Stimulated activated CD8-positive, alpha-beta memory T cell treated with anti-CD3 and anti-CD28 coated beads, Interleukin-2, amount 100 ng/mL, for 1 hour (primary cell): ENCODE measurements at places on chromosomes 1 and 21.

GRCh38 chr1:145688924-145689323 lies 18.2 kb downstream of the PDZK1 start:
- DNase-seq, result no peak

DNA sequence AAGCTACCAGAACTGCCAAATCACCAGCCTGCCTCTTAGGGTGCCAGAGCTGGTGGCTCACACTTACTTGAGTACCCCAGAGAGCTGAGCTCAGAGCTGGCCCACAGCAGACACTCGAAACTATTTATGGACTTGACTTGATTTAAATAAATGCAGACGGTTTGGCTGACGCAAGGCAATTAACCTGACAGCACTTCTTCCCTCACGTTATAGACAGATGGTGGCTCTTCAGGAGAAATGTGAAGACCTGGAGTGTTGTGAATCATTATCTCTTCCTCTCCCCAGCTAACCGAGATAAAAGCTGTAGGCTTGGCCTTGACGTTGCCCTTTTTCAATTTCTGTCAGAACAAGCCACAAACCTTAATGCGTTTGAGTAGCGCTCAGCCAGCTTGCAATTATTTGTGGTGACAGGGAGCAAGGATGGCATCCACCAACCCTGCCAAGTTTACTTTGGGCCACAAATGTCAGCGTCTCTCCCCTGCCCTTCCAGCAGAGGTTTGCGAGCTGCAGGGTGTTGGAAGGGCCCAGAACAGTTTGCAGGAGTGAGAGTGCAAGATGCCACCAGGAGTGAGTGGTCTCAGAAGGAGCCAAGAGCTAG lies 34.0 kb upstream of the BCAR3 start:
- no peak for DNase-seq

DNA sequence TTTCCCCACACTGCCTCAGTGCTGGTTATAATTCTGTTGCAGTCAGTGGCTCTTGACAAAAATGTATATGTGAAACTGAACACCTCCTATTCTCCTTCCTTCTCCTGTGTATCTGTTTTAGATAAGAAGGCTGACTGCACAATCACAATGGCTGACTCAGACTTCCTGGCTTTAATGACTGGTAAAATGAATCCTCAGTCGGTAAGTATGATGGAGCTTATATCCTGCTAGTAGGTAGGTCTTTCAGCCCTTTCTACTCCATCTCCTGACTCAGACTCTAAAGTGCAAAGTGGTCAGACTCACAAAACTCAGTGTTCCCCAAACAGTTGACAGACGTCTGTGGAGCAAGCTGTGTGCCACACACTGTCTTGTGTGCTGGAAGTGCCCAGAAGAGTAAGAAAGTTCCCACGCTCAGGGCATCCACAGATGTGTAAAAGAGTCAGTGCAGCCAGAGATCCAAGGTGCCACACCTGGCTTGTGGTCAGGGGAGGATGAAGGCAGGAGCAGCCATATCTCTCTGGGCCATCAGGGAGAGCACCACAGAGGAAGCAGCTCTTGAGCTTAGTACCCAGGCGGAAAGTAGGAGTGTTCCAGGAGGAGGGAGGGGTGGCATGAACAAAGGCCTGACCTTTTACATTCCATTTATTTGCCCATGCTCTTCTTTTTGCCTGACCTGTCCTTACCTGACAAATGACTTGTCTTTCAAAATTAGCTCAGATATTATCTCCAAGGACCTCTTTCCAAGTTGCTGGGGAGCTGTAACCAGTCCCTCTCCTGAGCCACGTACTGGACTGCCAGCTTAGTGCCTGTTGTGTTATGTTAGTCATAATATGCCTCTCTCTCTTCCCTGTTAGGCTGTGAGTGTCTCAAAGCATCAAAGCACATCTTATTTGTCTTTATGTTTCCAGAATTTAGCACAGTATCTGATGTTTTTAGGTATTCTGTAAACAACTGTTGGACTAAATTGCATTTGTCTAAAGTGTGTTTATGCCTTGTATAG lies 14.0 kb upstream of the PODN start:
- DNase-seq, result no peak

- no peak for DNase-seq
Measured at GRCh38 chr1:118097622-118098348, 87.2 kb downstream of the SPAG17 start.

DNA sequence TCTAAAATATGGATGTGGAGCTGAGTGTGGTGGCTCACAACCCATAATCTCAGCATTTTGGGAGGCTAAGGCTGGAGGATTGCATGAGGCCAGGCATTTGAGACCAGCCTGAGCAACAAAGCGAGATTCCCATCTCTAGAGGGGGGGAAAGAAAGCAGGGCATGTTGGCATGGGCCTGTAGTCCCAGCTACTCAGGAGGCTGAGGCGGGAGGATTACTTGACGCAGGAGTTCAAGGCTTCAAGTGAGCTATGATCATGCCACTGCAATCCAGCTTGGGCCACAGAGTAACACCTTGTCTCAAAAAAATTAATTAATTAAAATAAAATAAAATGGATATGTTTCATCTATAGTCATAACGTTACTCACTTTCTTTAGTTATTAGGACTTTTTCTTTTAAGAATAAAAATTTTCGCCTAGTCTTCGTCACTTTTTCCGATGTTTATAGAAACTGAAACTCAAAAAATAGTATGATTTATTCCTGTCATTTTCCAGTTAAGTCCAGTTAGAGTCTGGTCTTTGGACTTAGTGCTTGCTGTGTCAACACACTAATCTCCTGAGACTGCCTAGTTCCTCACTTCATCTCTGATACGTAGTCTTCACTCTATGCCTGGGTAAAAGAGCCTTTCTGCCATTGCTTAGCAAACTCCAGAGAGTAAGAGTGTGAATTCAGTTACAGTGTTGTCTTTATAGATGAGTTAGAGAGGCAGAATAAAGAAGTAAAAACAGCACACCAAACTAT lies 28.0 kb downstream of the IARS2 start:
- DNase-seq, result no peak

- DNase-seq, result no peak
Measured at GRCh38 chr1:38489844-38490270, 369.7 kb downstream of the RRAGC start.
